ENCODE measurements at places on chromosomes 2 and 18. TPM values are rescaled to one million over a fixed set of nuclear protein-coding genes. Genes with fewer than 3 reads are reported as not detected.

EVX2 gene
- 0.98 TPM for total RNA-seq

AQP12B gene
- not detected for total RNA-seq

CRYBA2 gene
- total RNA-seq = not detected

SLC23A3 gene
- 5.4 TPM for total RNA-seq

MGAT4A gene
- total RNA-seq = 20.6 TPM

C1D gene
- total RNA-seq = 21.9 TPM

Measured in vagina (tissue), 2 donors.